ENCODE measurements at places on chromosomes 7 and 10.

- no peak for DNase-seq
These were observed 45.7 kb downstream of the DCLRE1A start for GRCh38 chr10:113808168-113808567.

GRCh38 chr10:106360870-106361269 is 803.6 kb downstream of the SORCS1 start:
- no peak for DNase-seq

GRCh38 chr10:30647089-30647488 is 17.5 kb upstream of the LYZL2 start:
- DNase-seq = no peak

DNA sequence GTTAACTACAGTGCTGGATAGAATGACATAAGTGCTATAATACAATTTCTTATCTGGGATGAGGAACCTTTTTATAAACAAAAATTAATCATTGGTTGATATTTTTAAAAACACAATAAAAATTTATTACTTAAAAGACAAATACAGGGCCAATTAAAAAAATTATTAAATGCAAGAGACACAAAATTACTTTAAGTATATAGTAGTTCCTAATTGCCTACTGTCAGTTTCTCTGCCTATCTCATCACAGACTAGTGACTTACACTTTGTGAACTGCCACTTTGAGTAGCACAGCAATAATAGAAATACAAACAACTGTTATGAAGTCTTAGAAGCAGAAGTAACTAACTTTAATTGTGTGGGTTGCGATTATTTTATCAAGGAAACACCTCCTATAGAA is 8.4 kb downstream of the TES start:
- no peak for DNase-seq

DNA sequence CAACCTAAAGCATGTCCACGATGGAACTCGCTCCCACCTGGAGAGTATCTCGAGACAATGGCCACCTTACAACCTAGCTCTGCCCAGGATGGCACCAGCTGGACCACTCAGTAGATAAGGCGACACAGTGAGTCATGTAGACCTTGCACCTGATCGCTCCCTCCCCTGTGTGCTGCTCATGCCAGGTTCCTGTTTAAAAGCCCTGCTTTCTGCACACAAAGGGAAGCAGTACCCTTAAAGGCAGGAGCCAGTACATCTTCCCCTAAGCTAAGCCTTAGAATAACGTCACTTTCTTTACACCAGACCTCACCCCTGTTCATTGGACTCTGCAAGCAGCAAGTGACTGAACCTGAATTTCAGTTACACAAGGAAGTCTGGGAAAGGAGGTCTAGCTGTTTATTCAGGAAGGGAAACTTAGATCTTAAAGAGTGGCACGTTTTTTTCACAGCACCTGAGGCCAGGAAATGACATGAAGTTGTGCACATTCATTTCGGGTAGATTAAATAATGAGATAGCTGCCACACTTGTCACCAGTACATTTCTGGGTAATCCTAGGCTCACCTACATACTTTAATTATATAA is 117.9 kb downstream of the MTPAP start:
- no peak for DNase-seq

GRCh38 chr10:42177077-42177792 is 461.1 kb downstream of the ZNF33B start:
- no peak for DNase-seq
